ENCODE measurements at places on chromosomes 2 and 18. TPM values are rescaled to one million over a fixed set of nuclear protein-coding genes. Genes with fewer than 3 reads are reported as not detected.

The ANTXR1 gene
- 54.5 TPM for total RNA-seq

- no peaks in the 10 kb centered on the region for H3K27me3 ChIP-seq
- no peak overlapping the region for H3K4me3 ChIP-seq
- H3K36me3 ChIP-seq: peaks cover 69% of the 10 kb centered on the region
- H3K27ac ChIP-seq: no peak overlapping the region
- no peak for DNase-seq
Measured at GRCh38 chr2:9445089-9445488, 21.6 kb downstream of the CPSF3 start.

DNA sequence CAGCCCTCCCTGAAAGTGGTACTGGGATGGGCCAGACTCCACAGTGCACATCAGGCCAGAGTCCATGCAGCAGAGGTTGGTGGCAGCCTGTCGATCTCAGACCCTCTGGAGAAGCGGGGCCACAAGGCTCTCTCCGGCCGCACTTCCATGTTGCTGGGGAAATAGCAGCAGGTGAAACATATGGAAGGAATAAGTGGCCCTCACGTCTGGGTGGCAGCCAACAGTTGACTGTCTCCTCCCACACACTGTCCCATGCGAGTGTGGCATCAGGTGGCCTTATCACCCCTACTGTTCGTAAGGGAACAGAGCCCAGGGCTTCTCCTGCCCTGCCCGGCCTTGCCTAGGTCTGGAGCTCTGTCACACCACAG is 58.1 kb upstream of the FOSL2 start:
- no peaks in the 10 kb centered on the region for H3K27me3 ChIP-seq
- no peak for DNase-seq
- no peak overlapping the region for H3K4me3 ChIP-seq
- H3K27ac ChIP-seq: no peak overlapping the region

The COX5B gene
- 244 TPM for total RNA-seq

GRCh38 chr2:43349904-43350303 is 123.5 kb upstream of the ZFP36L2 start:
- DNase-seq: no peak
- peak overlapping the region; percentile 76 for H3K27ac ChIP-seq
- H3K27me3 ChIP-seq: peaks cover 5% of the 10 kb centered on the region
- H3K4me3 ChIP-seq: no peak overlapping the region
- peaks cover 10% of the 10 kb centered on the region for H3K4me1 ChIP-seq
- no peaks in the 10 kb centered on the region for H3K36me3 ChIP-seq

Measured in endodermal cell (in vitro differentiated cells).